ENCODE measurements at places on chromosomes 6 and 20.

DNA sequence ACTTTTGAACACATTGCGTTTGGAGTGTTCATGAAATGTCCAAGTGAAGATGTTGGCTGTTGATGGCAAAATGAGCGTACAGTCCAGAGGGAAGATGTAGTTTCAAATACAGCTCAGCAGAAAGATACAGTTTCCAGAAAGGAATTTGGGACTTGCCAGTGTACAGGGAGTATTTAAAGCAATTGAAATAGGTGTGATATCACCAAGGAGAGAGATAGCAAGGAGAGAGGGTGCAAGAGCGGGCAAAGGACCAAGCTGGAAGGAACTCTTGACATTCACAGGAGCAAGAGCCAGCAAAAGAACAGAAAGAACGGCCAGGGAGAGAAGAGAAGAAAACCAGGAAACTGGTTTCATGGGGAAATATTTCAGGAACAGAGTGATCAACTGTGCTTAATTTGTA lies 47.8 kb downstream of the CARMIL1 start:
- no peak for DNase-seq

DNA sequence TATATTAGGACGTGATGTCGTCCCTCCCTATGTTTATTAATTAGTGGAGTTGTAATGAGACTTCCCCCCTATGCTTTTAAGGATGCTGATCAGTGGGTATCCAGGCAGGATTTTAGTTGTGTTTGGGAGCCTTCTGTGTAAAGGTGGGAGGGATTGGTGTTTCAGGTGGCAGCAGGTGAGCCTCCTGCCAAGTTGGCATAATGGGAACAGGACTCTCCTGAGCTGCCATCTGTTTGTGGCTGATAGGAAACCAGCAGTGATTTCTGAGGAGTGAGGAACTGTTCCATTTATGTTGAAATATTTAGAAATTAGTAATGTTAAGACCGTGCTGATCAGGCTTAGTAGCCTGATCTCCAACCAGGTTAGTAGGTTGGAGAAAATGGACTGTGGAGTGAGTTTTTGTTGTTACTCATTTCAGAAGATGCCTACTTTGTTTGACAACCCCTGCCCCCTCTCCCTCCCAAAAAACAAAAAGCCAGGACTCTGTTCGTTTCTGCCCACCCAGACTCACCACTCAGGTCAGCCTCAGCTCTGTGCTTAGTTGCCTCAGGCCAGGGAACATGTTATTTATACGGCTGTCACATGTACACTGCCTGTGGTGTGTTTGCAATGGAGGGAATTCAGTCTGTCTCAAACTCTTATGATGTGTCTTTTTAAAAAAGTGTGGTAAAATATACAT lies 55.4 kb upstream of the TULP4 start:
- DNase-seq, result no peak

- no peak for DNase-seq
Observed at GRCh38 chr6:40977695-40978094, 61.3 kb downstream of the UNC5CL start.

GRCh38 chr6:130322673-130323268 lies 43.0 kb upstream of the TMEM200A start:
- peak; percentile 66 for DNase-seq

DNA sequence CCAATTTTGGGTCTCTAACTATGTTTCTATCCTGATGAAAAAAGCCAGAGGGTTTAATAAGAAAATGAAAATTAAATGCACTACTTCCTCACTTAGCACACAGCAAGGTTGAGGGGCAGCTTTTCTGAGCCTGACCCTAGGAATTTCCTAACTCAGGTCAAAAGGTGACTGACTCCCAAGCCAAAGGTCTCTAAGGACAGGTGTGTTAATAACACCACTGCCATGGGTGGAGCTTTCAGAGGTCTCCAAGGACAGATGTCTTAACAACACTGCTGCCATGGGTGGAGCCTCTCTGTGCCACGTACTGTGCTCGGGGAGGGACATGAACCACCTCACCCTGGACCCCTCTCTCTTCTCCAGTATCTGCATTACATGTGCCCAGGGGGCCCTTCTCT lies 339.2 kb downstream of the PRKN start:
- no peak for DNase-seq

DNA sequence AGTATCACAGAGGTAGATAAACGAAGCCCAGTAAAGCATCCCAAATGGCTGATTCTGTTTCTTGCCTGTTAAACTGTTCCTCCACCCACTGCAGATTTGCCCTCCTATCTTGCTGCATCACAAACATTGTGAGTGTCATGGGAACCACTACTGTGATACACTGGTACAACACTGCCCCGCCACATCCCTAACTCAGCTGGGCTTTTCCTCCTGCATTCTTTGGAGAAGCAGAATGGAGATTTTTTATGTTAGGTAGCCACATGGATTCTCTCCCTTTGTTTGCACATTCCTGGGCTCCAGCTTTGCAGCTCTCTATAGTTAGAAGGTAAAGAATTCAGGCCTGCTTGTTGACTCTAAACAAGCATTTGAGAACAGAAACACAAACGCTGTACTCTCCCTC lies 234.1 kb downstream of the TMEM242 start:
- peak; percentile 51 for DNase-seq
